Cortex of kidney (tissue), 1 donor: ENCODE measurements at places on chromosomes 5 and 9.

DNA sequence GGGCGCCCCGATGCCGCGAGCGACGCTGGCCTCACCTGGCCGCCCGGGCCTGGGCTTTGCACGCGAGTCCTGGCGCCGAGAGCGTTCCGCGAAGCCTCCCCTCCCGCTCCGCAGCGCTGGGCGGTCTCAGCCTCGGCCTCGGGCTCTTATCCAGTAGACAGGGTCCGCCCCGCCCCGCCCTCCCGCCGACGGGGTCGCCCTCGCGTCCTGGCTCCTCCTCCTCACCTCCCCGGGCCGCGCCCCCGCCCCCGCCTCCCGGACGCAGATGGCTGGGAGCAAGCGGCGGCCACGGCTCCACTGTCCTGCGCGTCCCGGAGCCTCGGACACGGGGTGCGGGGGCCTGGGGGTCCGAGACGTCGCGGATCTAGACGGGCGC is at the start of gene SLC6A3:
Gene SLC6A3 (minus strand): TSS at position 128 of the 376 bp plus-strand sequence. CDS start 2,243 bp downstream, outside the sequence.
- no peak for DNase-seq

- no peak for DNase-seq
These were observed 48.4 kb downstream of the NDFIP1 start for GRCh38 chr5:142156839-142157463.

- no peak for DNase-seq
These were observed 122.1 kb upstream of the DAPK1 start for GRCh38 chr9:87375397-87376073.

DNA sequence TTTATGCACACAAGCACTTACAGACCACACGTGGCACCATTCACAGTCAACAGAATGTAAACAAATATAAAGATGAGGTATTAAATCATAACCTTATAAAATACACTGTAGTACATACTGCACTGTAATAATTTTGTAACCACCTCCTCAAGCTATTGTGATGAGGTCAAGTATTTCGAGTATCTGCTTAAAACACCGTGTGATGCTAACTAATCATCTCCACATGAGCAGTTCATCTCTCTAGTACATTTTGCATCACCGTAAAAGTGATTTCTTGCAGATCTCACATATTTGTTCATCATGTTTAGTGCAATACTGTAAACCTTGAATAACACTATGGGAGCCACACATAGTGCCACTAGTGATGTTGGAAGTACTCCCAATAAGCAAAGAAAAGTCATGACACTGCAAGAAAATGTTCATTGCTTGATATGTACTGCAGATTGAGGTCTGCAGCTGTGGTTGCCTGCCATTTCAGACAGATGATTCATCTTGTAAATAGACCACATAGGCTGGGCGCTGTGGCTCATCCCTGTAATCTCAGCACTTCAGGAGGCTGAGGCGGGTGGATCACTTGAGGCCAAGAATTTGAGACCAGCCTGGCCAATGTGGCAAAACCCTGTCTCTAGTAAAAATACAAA is 44.3 kb downstream of the FOXB2 start:
- DNase-seq, result no peak

DNA sequence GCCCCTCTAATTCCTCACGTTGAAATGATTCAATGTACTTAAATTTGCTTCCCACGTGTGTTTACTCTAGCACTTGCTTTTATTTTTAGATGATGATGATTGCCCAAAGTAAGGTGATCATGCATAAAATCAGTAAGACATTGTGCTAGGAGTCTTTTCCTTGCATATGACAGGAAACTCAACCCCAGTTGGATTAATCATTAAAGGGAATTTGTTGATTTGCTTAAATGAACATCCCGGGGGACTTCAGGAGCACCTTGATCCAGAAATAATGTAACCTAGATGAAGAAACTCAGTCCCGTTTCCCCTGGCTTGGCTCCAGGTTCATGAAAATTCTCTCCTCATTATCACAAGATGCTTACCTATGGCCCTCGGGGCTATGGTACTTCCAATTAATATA is 106.1 kb upstream of the STC2 start:
- no peak for DNase-seq

DNA sequence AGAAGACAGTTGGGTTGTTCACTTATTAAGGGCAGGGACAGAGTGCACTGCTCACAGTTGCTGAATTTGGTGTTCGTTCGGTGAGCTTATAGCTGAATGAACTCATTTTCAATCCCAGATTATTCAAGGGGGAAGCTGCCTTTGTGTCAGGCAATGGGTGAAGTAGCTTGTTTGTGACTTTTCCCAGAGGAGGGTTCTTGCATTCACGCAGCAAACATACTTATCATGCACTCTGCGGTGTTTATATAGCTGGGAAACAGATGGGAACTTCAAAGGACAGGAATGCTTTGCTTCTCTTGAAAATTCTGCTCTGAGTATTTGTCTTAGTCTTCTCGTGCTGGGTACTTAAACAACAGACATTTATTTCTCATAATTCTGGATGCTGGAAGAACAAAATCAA is 64.7 kb upstream of the ABCA1 start:
- DNase-seq, result no peak
